Stimulated activated CD8-positive, alpha-beta memory T cell treated with anti-CD3 and anti-CD28 coated beads, Interleukin-12 subunit alpha, Interleukin-12 subunit beta, amount 100 ng/mL, for 4 hours (primary cell): ENCODE measurements at places on chromosomes 3 and 15.

- no peak for DNase-seq
These were observed 29.3 kb downstream of the CTSH start for GRCh38 chr15:78915341-78916087.

GRCh38 chr3:39068556-39068955 is 16.7 kb downstream of the WDR48 start:
- DNase-seq: no peak

- DNase-seq: no peak
These were observed 43.2 kb upstream of the UBE2E2 start for GRCh38 chr3:23159929-23160328.

DNA sequence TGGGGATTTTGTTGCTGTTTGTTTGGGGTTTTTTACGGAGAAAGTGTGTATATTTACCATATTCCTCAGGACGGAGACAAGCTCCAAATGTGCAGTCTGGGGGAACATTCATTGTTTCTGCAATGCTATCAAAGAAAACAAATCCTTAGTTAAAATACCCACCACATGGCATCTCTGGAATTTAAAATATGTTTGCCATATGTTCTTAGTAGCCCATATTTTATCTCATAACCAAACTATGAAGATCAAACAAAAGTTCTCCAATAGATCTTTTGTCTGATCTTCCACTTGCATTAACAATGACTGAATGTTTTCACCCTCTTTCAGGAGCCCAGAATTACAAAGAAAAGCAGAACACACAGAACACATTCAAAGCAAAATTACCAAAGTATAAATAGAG is 35.3 kb downstream of the EFHB start:
- DNase-seq: no peak

GRCh38 chr15:51260202-51260601 is 78.2 kb downstream of the CYP19A1 start:
- DNase-seq: no peak

DNA sequence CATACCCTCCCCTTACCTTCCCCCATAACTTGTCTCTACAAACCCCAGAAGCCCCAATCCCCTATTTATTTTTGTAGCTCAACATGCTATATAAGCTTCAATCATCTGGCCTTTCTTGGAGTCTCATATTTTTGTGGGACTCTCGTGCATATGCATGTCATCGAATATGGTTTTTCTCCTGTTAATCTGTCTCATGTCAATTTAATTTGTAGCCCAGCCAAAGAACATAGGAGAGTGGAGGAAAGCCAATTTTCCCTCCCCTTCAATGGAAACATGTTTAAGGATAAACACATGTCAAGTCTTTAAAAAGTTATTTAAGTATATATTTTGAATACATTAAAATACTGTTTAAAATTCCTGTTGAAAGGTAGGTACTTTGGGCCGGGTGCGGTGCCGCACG is 172.2 kb downstream of the GMNC start:
- DNase-seq: no peak

DNA sequence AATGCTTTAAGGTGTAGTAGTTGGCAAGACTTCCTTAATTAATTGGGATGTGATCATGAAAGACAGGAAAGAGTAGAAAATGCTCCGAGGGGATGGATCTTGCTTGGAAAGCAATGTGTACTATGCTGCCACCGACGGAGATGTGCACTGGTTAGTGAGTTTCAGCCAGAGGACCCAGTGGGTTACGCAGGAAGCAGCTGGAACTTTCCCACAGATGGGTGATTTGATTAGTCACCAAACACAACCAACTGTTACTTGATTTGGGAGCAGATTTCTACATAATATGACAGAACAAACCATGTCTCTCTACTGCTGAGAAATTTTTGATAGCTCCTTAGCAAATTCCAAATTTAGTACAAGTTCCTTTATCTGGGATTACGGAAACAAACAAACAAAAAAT is 245.4 kb upstream of the MCTP2 start:
- DNase-seq: no peak

- no peak for DNase-seq
These were observed 114.6 kb upstream of the C15orf61 start for GRCh38 chr15:67406257-67406861.

DNA sequence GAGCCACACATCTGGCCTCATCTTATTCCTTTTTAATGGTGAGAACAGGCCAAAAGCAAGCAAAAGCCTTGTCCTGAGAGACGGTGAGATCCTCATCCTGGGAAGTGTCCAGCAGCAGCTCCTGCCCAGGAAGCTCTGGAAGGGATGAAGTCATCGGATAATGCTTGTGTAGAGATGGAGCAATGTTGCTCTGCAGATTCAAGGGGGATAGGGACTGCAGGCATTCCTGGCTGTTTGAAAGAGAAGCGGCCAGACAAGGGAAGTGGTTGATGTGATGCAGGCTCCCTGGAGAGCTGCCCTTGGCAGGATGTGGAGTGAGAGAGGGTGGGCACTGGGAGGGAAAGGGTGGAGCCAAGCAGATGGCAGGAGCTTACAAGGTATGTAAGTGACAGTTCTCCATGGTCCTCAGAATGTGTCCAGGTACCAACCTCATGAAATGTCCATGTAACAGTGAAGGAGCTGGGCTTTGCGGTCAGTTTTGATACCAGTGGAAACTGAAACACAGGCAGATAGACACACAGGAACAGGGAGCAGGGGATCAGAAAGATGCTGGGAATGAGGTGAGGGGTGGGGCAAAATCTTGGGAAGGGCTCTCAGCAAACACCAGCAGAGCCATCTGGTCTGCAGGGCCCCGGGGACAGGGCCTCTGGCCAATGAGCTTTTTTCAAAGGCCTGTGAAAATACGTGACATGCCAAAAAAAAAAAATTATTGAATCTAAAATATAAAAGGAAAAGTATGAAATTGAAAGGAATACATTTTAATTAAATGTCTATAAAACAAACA is 32.2 kb upstream of the LACTB start:
- DNase-seq: no peak

- DNase-seq: no peak
These were observed 25.5 kb upstream of the HHATL start for GRCh38 chr3:42728056-42728455.

DNA sequence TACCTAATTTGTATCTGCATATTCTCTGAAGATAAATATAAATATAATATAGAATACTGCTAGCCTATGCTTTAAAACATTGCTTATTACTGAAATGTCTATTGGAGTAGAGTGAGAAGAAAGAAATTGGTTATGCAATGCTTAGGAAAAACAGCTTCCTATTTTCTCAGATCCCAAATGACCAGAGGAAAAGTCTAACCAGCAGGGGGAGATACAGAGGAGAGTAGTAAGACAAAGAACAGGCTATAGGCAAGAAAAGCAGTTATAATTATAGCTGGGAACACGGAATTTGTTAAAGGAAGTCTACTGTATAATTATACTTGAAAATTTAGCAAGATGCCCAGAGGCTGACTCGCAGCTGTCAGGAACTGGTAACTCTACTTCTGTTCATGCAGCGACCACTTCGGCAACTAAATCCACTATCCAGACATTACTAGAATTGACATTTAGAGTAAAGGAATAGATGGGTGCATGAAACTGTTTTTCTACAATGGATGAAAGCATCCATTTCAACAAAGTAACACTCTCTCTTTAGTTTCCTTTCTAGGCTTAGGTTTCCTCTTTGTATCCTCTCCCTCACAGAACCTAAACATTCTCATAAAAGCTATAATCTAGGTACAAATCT is 97.2 kb downstream of the TBC1D5 start:
- no peak for DNase-seq

DNA sequence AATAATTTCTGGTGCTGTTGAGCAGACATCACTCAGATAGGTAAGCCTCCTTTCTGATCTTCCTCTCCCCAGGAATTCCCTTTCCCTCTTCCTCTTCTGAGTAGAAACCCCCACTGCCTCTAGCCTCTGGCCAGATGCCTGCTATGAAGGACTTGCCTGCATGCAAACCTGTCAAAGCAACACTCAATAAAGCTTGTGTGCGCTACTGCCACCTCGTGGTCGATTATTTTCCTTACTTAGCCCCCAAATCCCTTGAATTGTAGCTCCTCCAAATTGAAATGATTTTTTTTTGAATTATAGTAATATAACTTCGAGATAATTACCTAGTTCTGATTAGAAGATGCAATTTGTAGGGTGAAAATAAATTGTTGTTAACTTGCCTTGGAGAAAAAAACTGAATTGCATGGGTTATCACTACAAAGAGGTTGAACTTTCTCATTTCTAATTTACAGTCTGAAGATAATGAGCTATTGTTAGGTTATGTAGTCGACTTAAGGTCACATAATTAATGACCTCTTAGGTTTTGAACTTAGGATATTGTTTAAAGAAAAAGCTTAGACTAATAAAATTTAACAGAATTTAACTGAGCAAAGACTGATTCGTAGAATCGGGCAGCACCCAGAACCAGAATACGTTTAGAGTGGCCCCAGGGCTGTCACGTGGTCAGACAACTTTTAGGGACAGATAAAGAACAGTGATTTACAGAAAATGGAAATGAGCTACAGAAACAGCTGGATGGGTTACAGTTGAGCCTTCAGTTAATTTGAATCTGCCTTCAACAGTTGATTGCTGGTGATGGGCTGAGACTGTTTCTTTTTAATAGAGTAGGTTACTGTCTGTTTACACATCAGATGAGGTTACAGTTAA is 269.3 kb downstream of the ARPP21 start:
- no peak for DNase-seq

DNA sequence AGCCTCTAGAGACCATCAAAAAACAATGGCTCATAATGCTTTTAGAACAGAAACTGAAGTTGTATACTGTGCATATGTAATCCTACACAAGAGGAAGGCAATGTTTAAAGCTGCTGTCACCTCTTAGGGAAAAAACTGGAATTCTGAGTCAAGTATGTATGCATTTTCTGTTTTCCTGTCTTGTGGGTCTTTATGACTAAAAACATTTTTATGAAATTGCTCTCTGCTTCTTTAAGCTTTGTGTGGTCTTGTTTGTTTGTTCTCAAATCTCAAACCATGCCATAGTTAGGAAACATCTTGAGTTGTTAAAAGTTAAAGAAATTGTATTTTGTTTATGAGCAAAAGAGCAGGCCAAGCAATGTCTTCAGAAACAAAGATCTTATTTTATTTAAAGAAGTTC is 80.9 kb upstream of the SOX2 start:
- DNase-seq: no peak

DNA sequence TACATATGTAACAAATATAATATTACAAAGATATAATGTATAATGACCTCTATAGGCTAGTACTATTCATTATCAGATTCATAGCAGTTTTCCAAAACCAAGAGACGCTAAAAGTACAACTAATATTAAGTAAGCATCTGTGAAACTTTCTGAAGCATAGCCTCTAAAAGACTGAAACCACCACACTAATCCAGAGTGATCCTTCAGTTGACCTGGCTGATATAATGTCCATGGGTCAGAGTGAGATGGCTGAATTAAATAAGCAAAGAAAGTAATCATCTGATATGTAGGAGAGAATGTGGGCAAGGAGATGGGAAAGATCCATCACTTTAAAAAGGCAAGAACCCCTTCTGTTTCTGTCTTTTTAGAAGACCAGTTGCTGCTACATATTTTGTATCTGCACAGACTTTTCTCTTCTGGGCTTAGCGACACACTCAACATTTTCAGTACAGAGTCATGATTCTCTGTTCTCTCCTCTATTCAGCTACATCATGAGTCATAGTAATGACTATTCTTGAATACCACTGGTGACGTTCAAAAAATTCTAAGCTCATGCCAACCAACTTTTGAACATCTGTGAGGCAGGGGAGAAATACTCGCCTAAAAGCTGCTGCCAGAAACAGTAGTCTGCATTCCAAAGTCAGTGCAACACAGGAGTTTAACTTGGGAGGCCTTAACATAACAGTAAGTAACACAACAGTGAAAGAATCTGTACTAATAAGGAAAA is 149.6 kb downstream of the MAGI1 start:
- DNase-seq: no peak

- DNase-seq: no peak
These were observed 397.2 kb downstream of the MECOM start for GRCh38 chr3:169266351-169266750.

- no peak for DNase-seq
These were observed 93.0 kb downstream of the NFKBIZ start for GRCh38 chr3:101942356-101942755.

- no peak for DNase-seq
These were observed 1278.0 kb downstream of the OTOL1 start for GRCh38 chr3:162774613-162775100.

DNA sequence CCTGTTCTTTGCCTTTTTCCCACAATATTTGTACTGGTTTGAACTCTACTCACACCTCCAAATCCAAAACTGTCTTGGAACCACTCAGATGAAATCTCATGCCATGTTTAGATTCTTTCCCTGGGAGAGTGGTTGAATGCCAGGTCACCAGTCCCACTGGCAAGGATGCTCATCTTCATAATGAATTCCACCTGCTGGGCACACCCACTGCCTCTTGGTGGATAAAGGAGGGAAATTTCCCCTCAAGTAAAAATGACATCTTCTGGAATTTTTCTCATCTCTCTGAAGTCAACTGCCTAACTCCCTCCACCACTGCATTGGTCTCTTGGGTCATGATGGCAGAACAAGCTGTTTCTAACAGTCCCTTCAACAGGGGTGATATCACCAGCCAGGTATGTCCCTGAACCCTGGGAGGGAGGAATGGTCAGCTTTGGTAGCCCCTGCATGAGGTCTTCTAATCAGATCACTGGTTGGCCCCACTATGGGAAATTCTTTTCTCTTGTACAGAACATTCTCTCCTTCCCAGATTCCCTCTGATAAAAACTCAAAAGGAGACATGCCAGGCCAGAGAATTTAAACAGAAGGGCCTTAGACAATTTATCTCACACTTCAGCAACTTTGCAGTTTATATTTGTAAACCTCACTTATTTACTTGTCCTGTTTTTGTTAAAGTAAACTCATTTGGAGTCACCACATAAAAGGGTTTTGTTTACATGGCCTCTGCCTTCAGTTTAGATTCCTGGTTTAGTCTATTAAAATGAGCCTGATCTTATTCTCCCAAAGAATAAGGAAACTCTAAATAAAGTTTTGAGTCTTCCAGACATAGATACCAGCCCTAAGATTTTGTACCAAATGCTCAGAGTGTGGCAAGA is 143.4 kb downstream of the WNT5A start:
- no peak for DNase-seq

DNA sequence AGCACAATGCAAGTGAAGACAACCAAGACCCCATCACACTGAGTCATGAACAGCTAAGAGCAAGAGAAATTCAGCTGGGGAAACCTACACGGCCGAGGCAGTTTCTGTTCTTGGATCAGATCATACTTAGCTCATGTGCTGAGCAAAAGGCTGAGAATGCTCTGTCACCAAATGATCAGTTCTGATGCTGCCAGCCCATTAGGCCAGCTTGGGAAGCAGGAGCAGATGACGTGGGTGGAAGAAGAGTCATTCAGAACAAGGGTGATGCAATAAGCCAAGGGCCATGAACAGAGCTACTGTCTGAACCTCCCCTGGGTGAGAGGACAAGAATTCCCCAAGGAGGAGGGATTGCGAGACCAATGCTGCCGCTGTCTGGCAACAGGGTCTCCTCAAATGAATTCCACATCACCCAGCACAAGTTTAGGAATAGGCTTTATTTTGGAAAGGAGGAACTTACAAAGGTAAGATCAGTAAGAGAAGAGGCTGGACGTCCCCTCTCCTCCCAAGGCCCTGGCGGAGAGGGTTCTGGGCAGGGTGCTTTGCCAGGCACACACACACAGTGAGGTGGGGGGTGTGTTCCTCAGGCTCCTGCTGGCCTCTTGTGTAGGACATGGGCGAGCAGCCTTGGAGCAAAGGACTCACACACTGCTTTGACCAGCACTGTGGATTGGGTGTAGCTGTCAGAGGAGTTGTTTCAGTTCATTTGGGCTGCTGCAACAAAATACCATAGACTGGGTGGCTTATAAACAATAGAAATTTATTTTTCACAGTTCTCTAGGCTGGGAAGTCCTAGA is 65.6 kb upstream of the CTXND1 start:
- DNase-seq: no peak

- no peak for DNase-seq
These were observed 242.3 kb downstream of the FHIT start for GRCh38 chr3:61008998-61009380.
